NCI-H2029 treated with DMSO at 0.1 percent for 48 hours (cell line): ENCODE measurements at places on chromosomes 2 and 18.

DNA sequence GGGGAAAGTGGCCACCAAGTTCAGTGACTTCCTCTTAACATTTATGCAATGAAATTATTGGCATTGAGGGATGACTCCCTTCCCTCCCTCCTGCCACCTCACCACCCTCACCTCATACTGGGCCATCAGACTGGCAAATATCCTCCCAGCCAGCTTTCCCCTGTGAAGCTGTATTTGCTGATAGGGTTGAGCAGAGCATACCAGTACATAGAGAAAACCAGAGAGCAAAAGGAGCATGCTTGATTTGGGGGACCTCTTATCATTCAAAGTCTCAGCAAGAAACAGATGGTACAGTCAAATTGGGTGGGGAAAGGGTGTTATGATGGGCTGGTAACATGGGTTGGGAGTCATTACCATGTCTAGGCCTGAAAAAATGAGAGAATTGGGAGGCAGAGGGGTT is 19.1 kb upstream of the B3GNT2 start:
- DNase-seq, result no peak

- no peak for DNase-seq
Measured at GRCh38 chr18:27225947-27226481, 40.9 kb upstream of the CHST9 start.

DNA sequence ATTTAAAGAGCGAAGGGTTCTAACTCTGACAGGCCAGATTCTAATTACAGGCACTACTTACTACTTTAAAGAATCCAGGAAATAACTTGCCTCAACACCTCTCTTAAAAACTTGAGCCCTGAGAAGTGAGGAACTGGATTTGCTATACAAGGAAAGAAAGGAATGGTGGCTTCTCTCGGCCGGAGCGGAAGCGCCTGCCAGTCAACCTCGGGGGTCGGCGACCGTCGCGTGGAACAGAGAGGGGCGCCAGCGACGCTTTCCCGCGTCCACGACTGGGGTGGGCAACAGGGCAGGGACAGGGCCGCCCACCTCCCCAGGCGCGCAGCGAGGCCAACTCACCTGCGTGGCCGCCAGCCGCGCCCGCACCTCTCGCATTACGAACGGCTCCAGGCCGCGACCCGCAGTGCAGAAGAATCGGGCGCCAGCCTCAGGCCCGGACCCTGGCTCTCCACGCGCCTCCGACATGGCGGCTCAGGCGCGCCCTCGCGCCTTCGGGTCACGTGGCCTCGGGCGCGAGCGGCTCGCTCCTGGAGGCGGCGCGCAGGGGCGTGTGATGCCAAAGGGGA is at the start of gene THUMPD2:
Gene THUMPD2 (minus strand): TSS at position 484 of the 566 bp plus-strand sequence. CDS start 19 bp downstream, at position 465.
- DNase-seq, result peak; percentile 32

DNA sequence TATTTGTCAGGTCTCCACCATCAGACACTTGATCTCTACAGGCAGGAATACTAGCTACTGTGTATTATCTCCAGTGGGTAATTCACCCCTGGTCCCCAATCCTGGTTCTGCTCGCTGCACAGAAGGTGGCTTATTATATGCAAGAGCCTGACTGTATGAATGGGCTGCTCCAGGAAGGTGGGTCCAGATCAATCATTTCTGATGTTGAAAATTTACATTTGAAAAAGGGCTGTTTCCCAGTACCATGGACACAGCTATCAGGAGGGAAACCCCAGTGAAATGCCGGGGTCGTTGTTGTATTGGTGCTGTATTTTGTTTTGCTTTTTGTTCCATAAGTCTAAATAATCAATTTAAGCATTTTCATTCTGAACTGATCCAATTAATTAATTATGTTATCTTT is 367.6 kb downstream of the RND3 start:
- DNase-seq, result no peak

- DNase-seq, result no peak
Measured at GRCh38 chr2:44578471-44579093, 216.8 kb downstream of the CAMKMT start.

DNA sequence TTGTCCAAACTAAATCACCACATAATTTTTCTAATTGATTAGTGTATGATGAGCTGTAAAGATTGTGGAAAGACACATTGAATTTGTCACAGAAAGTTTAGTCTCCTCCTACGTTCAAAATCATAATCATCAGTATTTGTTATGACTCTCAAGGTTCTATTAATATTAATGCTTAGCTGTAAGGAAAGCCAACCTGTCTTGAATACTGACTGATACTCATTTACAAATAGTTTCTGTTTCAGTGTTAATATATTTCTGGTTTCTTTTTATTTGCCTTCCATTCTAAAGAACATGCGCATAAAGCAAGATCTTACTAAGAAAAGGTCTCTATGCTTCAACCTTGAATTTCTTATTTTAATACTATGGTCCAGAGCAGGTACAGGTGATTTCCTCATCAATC is 55.1 kb downstream of the CPS1 start:
- DNase-seq, result no peak

GRCh38 chr2:68253219-68254068 is 1.1 kb upstream of the PPP3R1 start:
- DNase-seq, result no peak

- DNase-seq, result no peak
Measured at GRCh38 chr2:102983786-102984185, 222.0 kb downstream of the TMEM182 start.

- no peak for DNase-seq
Measured at GRCh38 chr2:70460333-70460732, 93.3 kb downstream of the TGFA start.

GRCh38 chr18:79921984-79922965 is 29.2 kb downstream of the SLC66A2 start:
- no peak for DNase-seq

DNA sequence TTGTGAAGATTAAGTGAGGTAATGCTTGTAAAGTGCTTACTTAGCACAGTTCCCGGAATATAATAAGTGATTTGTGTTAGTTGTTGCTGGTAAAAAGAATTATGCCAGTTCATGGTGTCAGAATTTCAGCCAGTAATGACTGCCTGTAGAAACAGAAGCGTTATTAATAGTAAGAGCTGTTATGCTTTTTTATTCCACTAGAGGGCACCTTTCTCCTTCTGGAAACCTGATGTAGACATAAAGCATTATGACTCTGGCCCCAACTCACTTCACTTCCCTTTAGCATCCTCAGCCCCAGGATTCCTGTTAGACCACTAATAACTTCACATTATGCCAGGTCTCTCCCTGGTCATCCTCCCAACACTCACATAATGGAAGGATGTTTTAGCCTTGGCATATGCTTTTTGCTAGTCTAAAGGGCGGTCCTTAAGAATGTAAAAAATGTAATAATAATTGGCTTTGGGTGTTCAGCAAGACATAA is 34.9 kb downstream of the C18orf54 start:
- DNase-seq, result peak; percentile 60

GRCh38 chr18:51009072-51009471 is 20.9 kb upstream of the SMAD4 start:
- DNase-seq, result peak; percentile 92

DNA sequence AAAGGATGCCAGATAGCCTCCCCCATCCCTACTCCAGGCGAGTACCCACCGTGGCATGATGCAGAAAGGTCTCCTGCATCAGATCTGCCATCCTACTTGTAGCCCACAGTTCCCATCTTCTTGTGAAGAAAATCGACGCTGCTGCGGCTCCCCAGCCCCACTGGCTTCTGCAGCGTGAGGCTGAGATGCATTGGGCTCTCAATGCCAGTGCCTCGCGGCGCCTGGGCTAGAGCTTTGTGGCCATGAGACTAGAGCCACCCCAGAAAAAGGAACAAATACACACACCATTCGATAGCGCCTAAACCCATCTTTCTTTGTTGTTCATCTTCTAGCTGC is 2.8 kb downstream of the NOL4 start:
- DNase-seq, result peak; percentile 70

DNA sequence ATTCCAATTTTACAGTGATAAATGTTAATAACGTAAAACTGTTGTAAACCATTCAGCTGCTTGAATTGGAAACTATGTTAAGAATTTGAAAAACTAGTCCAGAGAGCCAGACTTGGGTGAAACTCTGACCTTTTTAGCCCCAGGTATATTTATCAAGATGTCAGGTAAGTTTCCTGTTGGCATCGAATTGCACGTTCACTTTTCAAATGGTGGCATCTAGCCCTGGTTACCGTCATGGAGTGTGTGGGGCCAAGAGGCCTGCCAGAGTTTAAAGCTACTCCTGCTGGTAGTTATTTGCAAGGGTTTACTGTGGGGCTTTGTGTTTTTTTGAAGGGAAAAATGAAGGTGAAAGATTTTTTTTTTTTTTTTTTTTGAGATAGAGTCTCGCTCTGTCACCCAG is 109.9 kb downstream of the WDSUB1 start:
- DNase-seq, result no peak

DNA sequence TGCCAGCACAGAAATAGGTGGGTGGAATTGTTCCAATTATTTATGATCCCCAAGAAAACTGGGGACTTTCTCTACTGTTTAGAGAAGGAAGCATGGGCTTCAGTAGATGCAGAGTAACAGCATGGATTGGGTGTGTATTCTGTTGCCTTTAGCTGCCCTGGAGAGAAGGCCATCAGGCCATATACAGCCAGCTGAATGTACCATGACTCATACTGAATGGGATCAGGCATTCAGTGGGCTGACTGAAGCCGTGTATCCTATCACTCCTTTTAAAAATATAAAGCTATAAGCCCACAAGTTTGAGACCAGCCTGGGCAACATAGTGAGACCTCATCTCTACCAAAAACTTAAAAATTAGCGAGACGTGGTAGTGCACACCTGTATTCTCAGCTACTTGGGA is 16.7 kb upstream of the PLEKHM3 start:
- no peak for DNase-seq

DNA sequence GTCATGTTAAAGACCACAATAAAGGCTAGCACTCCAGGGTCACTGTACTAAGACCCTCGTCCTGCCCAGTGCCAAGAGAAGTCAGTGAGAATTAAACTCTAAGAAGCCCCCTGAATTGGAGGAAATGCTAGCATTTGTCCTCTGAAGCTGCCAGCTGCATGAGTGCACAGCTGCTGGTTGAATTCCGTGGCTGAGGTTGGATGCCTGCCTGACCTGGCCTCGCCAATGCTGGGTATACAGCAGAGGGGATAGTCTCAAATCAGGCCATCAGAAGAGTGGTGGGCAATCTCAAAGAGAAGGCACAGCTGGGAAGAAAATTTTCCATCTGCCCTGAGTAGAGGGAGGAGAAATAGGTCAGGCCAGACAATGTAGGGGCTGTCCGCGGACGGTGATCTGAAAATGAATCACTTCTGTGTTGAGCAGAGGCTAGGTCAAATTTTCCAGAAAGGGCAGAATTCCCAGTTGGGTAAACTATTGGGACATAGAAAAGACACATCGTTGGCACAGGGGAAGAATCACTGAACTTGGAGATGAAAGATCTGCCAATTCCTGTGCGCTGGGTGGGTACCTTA is 110.5 kb upstream of the AGAP1 start:
- no peak for DNase-seq

DNA sequence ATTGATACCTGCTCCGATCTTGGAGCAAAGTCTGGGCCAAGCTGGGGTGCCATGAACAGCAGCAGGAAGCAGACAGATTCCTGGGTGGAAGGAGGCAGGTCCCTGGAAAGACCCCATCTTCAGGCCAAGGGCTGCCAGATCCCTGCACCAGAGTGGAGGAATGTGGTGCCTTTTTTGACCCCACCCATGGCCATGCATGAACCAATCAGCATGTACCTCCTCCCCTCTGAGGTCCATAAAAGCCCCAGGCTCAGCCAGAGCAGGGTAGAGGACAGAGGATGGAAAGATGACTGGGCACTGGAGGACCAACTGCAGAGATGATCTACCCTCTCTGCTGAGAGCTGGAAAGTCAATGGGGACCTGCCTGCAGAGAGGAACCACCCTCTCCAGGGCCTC is 34.4 kb upstream of the ID2 start:
- DNase-seq, result no peak

GRCh38 chr2:219995991-219996765 is 368.7 kb downstream of the SLC4A3 start:
- DNase-seq, result no peak
